Renal pelvis (tissue), 12 donors: ENCODE measurements at places on chromosomes 11 and 22. TPM values are rescaled to one million over a fixed set of nuclear protein-coding genes. Genes with fewer than 3 reads are reported as not detected.

OR52E8 gene
- not detected for polyA plus RNA-seq

TMPRSS6 gene
- 0.24 TPM for polyA plus RNA-seq

ELF5 gene
- 64.4 TPM for polyA plus RNA-seq

CEND1 gene
- 1.3 TPM for polyA plus RNA-seq

GRCh38 chr22:38754751-38755154 lies 1.0 kb downstream of the SUN2 start:
- DNase-seq = no peak

DNA sequence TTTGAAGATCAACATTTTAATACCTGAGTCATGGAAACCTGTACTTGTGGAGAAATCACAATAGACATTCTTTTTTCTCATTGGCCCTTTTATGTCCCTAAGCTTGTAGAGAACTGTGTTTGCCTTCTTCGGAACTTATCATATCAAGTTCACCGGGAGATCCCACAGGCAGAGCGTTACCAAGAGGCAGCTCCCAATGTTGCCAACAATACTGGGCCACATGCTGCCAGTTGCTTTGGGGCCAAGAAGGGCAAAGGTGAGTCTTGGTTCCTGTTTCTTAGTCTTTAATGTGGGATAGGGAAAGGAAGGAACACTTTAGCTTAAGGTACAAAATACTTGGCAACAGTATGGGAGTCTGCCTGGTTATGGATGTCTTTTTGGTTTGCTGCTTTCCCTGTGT lies 44.2 kb downstream of the CTNND1 start:
- DNase-seq = no peak

- peak; percentile 17 for DNase-seq
Observed at GRCh38 chr11:101617735-101618332, 34.0 kb upstream of the TRPC6 start.

DNA sequence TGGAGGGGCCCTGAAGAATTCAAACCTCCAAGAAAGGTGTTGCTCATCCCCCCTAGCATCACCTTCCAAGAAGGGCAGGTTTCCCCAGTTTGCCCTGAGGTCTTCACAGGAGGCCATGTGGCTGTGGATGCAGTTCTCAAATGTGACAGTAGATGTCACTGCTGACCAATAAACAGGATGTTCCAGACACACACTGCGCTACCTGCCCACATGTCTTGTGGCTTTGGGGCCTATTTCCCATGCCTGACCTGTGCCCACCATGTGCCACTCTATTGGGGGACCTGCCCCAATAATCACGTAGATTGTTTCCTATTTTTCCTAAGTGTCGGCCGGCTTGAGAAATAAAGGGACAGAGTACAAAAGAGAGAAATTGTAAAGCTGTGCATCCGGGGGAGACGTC lies 4.5 kb downstream of the GSTT2 start:
- peak; percentile 15 for DNase-seq

DNA sequence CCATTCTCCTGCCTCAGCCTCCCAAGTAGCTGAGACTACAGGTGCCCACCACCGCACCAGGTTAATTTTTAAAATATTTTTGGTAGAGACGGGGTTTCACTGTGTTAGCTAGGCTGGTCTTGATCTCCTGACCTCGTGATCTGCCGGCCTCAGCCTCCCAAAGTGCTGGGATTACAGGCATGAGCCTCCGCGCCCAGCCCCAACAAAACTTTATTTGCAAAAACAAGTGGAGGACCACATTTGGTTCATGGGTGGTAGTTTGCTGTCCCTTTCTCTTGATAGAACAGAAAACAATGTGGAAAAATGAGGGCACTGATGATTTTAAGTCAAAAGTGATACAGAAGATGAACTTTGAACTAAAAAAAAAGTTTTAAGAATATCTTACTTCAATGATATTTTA lies 121.8 kb upstream of the SERPIND1 start:
- DNase-seq = no peak

DNA sequence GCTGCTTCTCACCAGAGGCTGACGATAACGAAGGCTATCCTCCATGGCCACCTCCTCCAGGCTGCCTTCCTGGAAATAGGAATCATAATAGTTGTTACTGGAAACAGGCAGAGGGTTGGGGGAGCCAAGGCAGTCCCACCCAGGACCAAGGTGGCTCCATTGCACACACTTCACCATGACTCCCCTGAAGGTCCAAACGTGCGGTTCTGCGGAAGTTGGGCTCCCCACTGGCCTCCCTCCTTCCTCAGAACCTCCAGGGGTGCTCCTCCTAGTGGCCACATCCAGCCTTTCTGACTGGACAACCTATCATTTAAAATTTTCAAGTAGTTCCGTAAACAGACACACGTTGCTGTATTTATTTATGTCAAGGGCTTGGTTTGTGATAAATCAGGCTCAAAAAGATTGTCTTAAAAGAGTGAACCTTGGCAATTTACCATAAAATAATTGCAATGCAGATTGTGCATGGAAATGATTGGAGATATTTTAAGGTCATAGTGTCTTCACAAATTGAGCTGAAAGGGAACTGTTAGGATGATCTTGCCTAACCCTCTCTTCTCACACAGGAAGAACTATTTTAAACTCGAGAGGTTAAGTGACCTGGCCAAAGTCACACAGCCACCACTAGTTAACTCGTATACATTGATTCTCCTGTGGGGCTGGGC lies 1.4 kb upstream of the TCN2 start:
- DNase-seq = no peak

DNA sequence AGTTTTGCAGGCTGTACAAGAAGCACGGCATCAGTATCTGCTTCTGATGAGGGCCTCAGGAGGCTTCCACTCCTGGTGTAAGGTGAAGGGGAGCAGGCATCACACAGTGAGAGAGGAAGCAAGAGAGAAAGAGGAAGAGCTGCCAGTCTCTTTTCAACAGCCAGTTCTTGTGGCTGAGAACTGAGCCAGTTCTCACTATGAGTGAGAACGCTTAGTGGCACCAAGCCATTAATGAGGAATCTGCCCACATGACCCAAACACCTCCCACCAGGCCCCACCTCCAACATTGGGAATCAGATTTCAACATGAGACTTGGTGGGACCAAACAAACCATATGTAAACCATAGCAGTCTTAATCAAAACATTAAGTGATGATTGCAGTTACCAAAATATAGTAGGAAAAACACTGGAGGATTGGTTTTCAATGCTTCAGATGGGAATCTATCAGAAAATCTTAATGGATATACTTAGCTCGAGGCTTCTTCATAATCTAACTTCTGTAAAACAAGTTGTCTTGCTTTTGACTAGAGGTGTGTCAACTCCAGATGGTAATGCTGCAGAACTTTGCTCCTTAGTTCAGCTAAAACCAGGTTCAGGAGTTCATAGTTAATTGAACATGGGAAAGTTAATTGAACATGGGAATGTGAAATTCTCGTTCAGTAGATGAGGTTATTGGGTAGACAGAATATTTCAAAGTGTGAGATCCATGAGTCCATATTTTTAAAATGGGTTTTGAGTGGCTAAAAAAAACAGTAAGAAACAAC lies 12.2 kb downstream of the FAR1 start:
- no peak for DNase-seq

DNA sequence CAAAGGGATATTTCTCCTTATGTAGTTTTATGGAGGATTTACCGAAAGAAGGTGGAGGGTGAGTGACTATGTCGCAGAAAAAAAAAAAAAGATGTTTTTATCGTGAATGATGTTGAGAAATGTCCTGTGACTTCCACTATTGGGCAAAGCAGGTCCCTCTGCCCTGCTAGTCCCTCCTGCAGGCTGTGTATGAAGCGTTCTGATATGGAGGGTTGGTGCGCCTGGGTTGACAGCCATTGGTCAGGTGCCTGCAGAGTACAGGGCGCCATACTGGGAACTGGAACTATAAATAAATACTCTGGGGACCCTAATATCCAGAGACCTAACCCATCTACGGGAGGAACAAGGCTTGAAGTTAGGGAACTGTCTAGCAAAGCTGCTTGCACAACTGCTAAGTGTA lies 1.5 kb downstream of the IL17RA start:
- DNase-seq = no peak

DNA sequence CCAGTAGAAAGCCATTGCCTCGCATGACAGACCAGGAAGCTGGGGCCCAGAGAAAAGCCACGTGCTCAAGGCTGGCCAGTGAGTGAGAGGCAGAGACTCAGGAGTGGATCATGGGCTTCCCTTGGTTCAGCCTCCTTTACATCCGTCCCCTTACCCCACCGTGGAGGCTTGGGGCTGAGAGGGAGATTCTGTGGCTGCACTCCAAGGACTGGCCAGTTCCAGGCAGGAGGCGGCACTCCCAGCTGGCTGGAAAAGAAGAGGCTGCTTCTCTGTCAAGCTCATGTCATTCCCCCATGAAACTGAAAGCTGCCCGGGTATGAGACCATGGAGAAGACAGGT lies 6.6 kb upstream of the ASCL2 start:
- no peak for DNase-seq

GRCh38 chr11:83427501-83427900 lies 141.3 kb upstream of the CCDC90B start:
- peak; percentile 45 for DNase-seq

DNA sequence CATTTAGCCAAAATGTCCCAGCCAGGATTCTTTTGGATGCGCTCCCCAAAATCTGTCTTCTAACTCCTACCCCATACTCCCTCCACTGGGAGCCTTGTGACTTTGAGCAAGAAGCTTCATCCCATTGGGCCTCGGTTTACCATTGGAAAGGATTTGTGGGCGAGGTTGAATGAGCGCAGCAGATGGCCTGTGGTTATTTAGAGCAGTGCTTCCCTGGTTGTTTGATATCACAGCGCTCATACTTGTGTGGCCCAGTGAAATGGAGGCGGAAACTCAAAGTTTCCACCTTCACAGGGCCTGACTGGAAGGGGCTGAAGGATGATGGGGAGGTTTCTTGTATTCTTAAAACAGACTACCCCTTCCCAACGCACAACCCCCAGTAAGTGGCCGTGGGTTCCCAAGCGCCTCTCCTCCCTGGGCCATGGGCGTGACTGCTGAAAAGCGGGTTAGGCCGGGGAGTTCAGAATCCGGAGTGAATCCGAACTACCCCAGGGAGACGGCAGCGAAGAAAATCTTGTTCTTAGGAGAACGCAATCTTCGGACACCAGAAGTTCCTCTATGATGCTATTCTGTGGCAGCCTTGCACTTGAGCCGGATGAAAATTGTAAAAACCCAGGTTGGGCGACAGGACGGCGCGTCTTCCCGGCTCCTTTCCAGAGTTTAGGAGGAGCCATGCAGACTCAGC lies 1.2 kb upstream of the ATF4 start:
- DNase-seq = peak; percentile 66
